ENCODE measurements at places on chromosomes 13 and 19. TPM values are rescaled to one million over a fixed set of nuclear protein-coding genes. Genes with fewer than 3 reads are reported as not detected.

The VAV1 gene
- total RNA-seq, result 8.1 TPM

The CARM1 gene
- total RNA-seq, result 24.9 TPM

The SAE1 gene
- total RNA-seq, result 85.4 TPM

The CPB2 gene
- total RNA-seq, result not detected

- no peak for DNase-seq
- H3K36me3 ChIP-seq, result no peaks in the 10 kb centered on the region
- H3K4me3 ChIP-seq, result no peak overlapping the region
- no peaks in the 10 kb centered on the region for H3K27me3 ChIP-seq
- H3K4me1 ChIP-seq, result no peaks in the 10 kb centered on the region
Observed at GRCh38 chr19:19425170-19425875, 19.8 kb downstream of the GATAD2A start.

- no peaks in the 10 kb centered on the region for H3K36me3 ChIP-seq
- H3K27ac ChIP-seq, result no peak overlapping the region
- H3K27me3 ChIP-seq, result no peaks in the 10 kb centered on the region
- no peak overlapping the region for H3K4me3 ChIP-seq
- no peaks in the 10 kb centered on the region for H3K4me1 ChIP-seq
- no peak for DNase-seq
Observed at GRCh38 chr13:113350065-113350937, 13.6 kb downstream of the GRTP1 start.

DNA sequence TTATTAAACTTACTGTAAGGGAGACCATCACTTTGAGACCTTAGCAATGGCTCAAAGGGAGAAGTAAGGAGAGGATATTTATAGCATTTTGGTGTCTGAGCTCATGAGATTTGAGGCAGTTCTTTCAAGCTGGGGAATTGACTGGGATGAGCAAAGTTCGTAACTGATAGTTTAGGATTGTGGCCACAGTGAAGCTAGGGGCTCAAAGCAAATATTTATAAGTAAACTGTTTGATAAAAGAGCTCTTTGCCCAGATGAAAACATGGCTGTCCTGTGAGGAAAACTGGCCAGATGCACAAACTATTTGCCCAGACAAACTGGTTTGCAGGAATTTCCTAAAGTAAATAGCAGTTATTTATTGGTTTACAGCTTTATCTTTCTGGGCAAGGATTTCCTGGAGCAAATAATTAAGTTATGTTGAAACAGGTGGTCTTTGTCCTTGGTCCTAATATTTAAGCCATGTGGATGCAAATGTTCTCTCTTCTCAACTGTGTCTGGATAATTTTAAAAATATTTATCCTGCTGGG, 59.7 kb upstream of the TMTC4 start:
- no peaks in the 10 kb centered on the region for H3K27me3 ChIP-seq
- DNase-seq, result no peak
- no peaks in the 10 kb centered on the region for H3K36me3 ChIP-seq
- no peak overlapping the region for H3K4me3 ChIP-seq

- H3K36me3 ChIP-seq, result no peaks in the 10 kb centered on the region
- no peaks in the 10 kb centered on the region for H3K27me3 ChIP-seq
- no peaks in the 10 kb centered on the region for H3K4me1 ChIP-seq
- no peak overlapping the region for H3K27ac ChIP-seq
Observed at GRCh38 chr13:90726375-90726774, 621.1 kb upstream of the MIR17HG start.

- H3K27me3 ChIP-seq, result no peaks in the 10 kb centered on the region
- no peak for DNase-seq
- H3K4me1 ChIP-seq, result no peaks in the 10 kb centered on the region
- H3K4me3 ChIP-seq, result no peak overlapping the region
- H3K36me3 ChIP-seq, result no peaks in the 10 kb centered on the region
Observed at GRCh38 chr19:11659612-11660011, 62.3 kb downstream of the ZNF627 start.

DNA sequence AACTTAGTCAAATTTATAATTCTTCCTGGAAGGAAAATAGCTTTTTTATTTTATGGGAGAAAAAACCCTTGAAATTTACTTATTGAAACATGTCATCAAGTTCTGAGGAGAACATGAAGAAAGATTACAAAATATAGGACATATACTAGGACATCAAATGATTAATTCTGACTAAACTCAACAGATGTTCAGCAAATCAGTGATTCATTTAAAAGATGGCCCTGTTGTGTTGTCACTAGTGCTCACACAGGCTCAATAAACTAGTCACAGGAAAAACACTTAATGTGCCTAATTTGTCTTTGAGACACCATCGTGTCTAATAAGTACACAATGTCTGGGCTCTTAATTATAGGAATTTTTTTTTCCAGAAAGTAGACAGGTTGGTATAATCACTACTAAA, 223.8 kb upstream of the TMTC4 start:
- DNase-seq, result no peak
- H3K4me3 ChIP-seq, result no peak overlapping the region
- no peak overlapping the region for H3K27ac ChIP-seq
- H3K4me1 ChIP-seq, result no peaks in the 10 kb centered on the region

- no peak overlapping the region for H3K4me3 ChIP-seq
- no peaks in the 10 kb centered on the region for H3K27me3 ChIP-seq
- no peaks in the 10 kb centered on the region for H3K36me3 ChIP-seq
- H3K27ac ChIP-seq, result no peak overlapping the region
Observed at GRCh38 chr13:91652404-91653301, 254.2 kb downstream of the GPC5 start.

GRCh38 chr19:48543121-48543710, 8.8 kb upstream of the SULT2B1 start:
- H3K27ac ChIP-seq, result no peak overlapping the region
- H3K4me3 ChIP-seq, result no peak overlapping the region
- DNase-seq, result peak; percentile 67
- H3K36me3 ChIP-seq, result no peaks in the 10 kb centered on the region
- H3K4me1 ChIP-seq, result peaks cover 9% of the 10 kb centered on the region

GRCh38 chr13:109666656-109667055, 119.7 kb downstream of the IRS2 start:
- no peaks in the 10 kb centered on the region for H3K27me3 ChIP-seq
- DNase-seq, result no peak
- H3K4me1 ChIP-seq, result no peaks in the 10 kb centered on the region
- H3K27ac ChIP-seq, result no peak overlapping the region

DNA sequence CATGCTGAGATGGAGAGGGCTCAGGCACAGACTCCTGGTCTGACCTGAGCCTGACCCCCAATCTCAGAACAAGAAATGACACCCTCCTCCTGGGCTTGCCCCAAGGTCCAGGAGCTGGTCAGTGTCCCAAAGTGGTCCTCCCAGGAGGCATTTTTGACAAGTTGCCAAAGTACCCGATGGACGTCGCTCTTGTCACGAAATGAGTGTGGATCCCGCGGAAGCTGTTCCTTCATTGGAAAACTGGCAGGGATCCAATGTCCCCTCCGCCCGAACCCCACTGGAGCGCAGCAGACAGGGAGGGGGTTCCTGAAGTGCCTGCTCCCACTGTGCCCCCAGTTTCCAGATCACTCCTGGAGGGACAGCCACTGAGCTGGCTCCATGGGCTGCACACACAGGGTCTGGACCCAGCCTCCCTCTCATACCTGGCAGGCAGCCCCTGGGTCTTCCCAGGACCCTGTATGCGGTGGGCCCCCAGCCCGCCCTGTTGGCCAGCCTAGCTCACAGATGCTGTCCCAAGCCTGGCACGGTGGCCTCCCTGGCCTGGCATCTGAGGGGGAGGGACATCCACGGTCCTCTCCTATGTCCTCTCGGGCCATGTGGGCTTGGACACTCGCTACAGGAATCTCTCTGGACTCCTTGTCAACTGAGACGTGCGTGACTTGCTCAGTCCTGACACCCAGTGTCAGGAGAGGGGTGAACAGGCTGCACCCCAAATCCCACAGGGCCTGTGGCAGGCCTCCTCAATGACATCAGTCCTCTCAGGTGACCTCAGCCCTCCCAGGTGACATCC, 12.8 kb upstream of the ZNF14 start:
- H3K36me3 ChIP-seq, result no peaks in the 10 kb centered on the region
- H3K27me3 ChIP-seq, result no peaks in the 10 kb centered on the region
- H3K27ac ChIP-seq, result no peak overlapping the region
- no peaks in the 10 kb centered on the region for H3K4me1 ChIP-seq

Measured in transverse colon (tissue), 4 donors.